ENCODE measurements at places on chromosomes 12 and 14.

DNA sequence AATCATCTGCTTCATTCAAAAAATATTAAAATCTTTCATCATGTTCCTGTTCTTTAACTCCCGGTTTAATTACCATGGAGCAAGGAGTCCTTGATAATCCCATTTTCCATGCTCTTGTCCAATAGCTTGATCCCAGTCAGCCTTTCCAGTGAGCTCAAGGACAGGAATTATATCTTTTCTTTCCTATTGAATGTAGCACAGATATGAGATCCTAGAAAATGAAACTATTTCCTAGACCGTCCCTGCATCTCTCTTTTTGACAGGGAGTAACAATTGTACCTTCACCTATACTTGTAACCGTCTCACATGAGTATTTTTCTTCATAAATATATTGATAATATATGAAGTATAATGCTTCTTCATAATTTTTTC, 35.6 kb downstream of the PIK3C2G start:
- no peak for DNase-seq

GRCh38 chr12:110091136-110091711, 32.9 kb upstream of the IFT81 start:
- no peak for DNase-seq

DNA sequence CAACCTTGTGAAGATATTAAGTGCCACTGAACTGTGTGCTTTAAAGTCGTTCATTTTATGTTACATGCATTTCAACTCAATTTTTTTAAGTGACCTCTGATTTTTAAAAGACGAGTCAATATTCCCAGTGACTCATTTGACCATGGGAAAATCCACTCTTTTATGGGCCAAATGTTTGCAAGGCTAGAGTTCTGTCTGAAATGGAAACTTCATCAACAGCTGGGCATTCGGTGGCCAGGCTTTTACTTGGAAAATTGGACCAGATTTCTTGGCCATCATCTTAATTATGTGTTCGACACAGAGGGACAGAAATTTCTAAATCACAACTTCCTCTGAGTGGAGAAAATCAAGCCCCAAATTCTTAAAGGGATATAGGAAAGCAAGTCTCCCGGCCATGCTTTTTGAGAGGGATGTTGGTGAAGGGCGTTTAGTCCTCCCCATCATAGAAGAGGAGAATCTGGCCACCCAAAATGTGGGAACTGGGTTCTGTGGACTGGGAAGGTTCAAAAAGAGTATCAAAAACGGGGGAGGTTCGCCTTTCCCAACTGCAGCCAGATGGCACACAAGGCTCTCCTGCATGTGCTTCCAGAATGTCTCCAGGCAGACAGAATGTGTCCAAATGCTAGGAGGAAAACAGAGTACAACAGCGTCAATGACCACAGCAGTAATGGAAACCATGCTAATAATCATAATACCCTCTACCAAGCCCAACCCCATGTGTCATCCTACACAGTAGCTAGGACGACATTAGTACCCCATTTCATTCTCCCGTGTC, 40.9 kb upstream of the FZD10 start:
- DNase-seq: no peak

GRCh38 chr14:105971593-105972500, 445.5 kb downstream of the TMEM121 start:
- no peak for DNase-seq

GRCh38 chr12:113422886-113423669, 898 bp downstream of the SDSL start:
- DNase-seq: no peak

DNA sequence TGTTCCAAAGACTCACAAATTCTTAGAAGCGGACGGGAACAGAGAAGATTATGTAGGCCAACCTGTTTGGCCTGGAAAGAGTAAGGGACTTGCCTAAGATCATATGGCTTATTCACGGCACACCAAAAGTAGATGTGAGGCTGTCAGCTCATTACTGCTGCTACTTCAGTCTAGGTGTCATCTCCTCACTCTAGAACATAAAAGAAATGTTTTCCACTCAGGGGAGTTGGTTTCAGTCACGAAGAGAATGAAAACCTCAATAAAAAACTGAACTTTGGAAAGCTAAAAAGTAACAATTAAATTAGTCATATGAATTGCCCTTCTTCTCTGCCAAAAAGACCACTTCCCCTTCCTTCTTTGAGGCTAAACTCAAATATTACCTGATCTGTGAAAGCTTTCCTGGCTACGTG, 658 bp upstream of the CEP128 start:
- DNase-seq: no peak

DNA sequence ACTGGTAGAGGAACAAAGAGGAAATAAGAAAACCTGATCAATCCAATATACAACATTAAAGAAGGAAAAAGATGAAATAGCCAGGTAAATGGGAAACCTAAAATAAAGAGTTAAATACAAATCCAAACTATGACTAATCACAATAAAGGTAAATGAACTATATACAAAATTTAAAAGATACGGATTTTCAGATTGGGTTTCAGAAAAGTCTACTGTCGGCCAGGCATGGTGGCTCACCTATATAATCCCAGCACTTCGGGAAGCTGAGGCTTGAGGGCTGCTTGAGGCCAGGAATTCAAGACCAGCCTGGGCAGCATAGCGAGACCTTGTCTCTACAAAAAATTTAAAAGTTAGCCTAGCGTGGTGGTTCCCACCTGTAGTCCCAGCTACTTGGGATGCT, 39.9 kb upstream of the CHGA start:
- DNase-seq: no peak

GRCh38 chr14:74141703-74142102, 56.9 kb downstream of the LIN52 start:
- no peak for DNase-seq

DNA sequence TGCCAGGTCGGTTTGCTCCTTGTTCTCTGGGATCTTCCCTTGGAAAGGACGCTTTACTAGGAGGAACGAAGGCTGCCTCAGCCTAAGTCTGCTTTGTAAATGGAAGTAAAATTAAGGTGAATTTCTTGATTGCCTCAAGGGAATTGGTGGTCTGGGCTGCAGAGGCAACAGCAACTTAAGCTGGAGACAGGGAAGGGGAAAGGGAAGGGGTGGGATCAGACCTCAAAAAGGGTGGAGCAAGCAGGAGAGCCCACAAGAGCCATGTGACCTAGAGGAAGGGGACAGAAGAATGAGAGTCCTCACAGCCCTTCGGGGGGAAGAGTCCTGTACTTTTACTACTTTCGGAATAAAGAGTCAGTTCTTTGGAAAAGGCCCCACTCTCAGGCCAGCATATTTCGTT, 147.9 kb downstream of the PPM1H start:
- no peak for DNase-seq

- no peak for DNase-seq
Observed at GRCh38 chr14:22886500-22887259, 3.7 kb downstream of the REM2 start.

DNA sequence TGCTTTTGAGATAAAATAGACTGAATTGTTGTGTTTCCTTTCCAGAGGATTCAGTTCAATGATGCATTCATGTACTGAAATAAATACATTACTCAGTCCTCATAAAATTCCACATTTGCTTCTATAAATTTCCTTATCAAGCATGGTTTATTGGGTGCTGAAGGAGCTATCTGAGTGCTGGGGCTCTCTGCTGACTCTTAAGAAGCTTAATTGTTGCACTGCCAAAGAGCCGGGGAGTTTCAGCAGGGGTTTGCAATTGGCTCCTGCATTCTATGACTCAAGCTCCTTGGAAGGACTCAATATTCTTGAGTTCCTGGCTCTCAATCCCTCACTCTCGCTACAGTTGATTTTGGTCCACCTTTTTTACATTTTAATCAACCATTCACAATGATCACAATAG, 69.8 kb upstream of the PYGL start:
- DNase-seq: no peak

GRCh38 chr12:15800278-15800677, 11.1 kb upstream of the EPS8 start:
- no peak for DNase-seq

DNA sequence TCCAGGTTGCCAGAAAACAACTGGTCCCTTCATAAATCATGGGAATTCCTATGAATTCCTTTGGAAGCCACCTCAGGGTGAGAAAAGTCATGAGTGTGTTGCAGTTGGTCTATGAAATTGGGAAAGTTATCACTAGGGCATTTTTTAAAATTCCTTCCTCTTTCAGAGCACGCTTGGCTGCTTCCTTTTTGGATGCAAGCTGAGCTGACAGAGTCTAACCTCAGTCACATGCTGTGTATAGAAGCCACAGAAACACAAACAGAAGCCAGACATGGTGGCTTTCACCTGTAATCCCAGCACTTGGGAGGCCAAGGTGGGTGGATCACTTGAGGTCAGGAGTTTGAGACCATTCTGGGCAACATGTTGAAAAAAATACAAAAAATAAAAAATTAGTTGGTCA, 21.7 kb upstream of the HELB start:
- DNase-seq: no peak

DNA sequence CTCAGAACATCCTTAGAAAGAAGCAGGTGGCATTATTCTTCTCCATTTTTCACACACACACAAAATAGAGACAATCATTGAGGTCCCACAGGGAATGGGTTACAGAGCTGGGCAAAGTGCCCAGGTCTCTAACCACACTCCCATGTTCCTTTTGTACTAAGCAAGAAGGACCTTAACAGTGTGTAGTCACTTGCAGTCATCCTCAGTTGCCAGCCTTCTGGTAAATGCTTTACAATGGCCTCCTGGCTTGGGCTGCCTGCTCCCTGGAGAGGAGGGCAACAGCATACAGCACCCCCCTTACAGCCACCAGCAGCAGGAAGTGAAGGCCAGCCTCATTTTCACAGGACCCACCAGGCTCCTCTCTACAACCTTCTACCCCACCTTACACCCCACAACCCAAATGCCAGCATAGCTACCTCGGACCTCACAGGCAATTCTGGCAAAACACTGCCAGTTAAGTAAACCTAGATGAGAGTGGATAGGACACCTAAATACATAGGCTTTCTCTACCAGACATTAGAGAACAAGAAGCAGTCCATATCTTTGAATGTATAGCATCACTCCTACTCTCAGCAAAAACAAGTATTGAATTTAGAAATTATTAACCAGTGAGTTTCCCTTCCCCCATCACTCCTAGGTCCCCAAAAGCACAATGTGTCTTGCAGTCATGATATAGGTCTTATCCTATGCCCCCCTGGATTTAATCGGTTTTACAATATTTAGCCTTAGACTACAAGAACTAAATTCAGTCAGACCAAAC, 88.1 kb downstream of the PPP2R5E start:
- no peak for DNase-seq

GRCh38 chr14:101525640-101526527, 35.4 kb upstream of the DIO3 start:
- no peak for DNase-seq

GRCh38 chr12:1185460-1186182, 194.6 kb downstream of the ERC1 start:
- no peak for DNase-seq

- no peak for DNase-seq
Observed at GRCh38 chr12:30015631-30016337, 232.0 kb upstream of the TMTC1 start.
